ENCODE measurements at places on chromosomes 1 and 21. TPM values are rescaled to one million over a fixed set of nuclear protein-coding genes. Genes with fewer than 3 reads are reported as not detected.

DNA sequence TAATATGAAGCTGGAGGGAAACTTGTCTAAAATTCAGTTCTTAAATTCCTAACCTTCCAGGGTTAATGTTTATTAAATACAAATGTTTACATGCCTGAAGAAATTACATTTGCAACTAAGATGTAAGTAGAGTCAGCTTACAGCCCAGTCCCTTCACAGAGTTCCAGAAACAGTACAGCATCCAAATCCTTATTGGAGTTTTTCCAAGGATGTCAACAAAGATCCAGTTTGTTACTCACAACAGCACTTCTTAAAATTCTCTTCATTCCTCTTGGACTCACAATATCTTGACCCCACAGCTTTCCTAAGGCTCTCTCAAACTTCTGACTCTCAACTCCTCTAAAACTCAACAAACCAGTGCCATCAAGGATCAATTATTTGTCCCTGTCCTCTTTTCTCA is 50.1 kb upstream of the RWDD3 start:
- DNase-seq, result no peak

DNA sequence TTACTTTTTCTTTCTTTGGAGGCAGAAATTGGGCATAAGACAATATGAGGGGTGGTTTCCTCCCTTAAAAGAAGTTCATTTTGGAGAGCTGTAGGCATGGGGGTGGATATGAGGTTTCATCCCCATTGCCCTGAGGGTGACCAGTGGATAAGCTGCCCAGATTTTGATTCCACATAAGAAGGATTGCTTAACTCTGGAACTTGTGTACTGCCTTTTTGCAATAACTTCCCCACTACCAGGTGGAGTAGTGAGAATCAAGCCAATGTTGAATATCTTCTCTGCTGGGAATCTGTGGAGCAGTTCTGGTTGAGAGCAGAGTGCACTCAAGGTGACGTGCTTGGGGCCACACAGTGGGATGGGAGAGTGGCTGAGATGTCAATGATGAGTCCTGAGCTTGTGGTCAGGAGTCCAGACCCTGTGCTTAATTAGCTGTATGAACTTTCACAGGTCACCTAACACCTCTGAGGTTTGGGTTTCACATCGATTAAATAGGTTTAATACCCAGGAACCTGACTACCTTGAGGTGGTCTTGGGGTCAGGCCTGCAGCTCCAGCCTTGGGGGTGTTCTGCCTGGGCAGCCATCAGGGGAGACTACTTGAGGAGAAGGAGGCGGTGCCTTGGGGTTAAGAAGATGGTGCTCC is 152.9 kb downstream of the FCRL5 start:
- no peak for DNase-seq

- no peak for DNase-seq
These were observed 242.0 kb downstream of the RHOU start for GRCh38 chr1:228977307-228977706.

TFF2 gene
- not detected for total RNA-seq

TMCC2 gene
- total RNA-seq, result 1.9 TPM

All from dermis blood vessel endothelial cell (primary cell).